ENCODE measurements at places on chromosomes 12 and 14.

DNA sequence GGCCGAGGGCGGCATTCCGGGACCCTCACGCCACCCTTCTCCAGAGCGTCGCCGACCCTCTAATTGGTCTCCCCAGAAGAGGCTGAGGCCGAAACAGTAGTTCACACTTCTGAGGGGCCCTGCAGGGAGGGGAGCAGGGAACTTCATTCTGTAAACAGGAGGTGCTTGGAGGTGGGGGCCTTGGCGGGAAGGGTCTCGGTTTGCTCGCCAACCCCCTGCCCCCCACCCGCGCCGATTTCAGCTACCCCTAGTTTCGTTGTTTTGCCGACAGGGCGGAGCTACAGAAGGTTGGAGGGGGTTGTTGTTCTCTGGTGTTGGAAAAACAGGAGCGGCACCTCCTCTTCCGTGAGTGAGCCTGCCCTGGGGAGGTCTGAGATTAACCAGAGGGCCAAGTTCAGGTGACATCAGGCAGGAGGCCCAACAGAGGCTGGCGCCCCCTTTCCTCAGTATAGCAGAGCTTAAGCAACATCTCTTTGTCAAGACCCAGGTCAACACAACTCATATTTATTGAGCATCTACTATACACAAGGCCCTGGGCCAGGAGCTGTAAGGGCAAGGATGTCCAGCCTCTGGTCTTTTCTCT lies 682 bp downstream of the ERBB3 start:
- DNase-seq: no peak

DNA sequence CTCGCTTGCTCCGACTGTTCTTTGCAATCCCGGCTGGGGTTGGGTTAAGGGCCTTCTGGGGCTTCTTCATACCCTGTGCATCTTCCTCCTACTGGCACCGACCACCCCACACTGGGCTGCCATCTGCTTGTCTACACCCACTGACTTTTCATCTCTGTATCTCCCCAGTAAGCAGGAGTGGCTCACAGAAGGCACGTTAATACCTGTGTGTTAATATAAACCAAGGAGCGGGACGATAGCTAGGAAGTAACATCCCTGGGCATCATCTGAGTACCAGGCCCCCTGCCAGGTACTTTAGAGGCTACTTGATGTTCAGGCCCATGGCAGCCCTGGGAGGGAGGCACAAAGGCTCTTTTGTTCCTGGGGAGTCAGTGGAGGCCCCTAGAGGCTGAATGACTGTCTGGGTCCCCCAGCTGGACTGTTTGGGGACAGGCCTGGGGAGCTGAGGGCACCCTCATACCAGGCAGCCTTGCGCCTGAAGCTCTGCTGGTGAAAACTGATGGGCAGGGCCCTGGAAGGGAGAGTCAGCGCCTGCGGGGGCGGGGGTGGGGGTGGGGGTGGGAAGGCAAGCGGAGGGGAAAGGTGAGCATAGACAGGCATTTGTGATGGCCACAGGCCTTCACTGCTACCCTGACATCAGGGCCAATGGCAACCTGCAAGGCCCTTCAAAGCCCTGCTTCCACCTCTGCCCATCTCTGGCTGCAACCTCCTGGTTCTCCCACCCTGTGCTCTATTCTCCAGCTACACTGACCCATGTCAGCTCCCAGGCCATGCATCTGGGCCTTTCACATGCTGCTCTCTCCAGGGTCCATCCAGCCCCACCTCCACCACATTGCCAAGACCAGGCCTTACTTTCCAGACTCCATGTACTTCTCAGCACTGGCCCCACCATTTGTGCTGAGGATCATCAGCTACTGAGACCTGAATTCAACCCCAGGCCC lies 34.2 kb upstream of the DEGS2 start:
- DNase-seq: no peak

- no peak for DNase-seq
These were observed 164.6 kb downstream of the MSRB3 start for GRCh38 chr12:65443038-65443437.

GRCh38 chr14:43735932-43736331 lies 771.2 kb downstream of the FSCB start:
- DNase-seq: no peak

GRCh38 chr12:114679942-114680341 lies 4.0 kb downstream of the TBX3 start:
- no peak for DNase-seq

GRCh38 chr12:48997719-48998496 lies 1.3 kb downstream of the DDN start:
- DNase-seq: no peak

DNA sequence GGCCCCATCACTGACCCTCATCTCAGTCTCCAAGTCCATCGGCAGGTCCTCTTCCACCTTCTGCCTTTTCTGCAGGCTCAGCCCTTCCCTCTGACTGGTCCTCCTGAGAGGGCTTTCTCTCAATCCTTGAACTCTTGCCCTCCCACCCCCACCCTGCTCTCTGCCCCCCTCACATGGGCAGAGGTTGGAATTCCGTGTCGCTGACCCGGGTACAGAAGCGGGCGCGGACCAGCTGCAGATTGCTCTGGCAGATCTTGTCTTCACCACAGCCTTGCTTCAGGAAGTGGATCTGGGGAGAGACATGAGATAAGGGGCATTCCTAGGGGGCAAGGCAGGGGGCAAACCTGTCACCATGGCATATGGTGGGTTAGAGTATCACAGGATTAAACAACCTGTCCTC lies 12.4 kb downstream of the ITGA7 start:
- no peak for DNase-seq

DNA sequence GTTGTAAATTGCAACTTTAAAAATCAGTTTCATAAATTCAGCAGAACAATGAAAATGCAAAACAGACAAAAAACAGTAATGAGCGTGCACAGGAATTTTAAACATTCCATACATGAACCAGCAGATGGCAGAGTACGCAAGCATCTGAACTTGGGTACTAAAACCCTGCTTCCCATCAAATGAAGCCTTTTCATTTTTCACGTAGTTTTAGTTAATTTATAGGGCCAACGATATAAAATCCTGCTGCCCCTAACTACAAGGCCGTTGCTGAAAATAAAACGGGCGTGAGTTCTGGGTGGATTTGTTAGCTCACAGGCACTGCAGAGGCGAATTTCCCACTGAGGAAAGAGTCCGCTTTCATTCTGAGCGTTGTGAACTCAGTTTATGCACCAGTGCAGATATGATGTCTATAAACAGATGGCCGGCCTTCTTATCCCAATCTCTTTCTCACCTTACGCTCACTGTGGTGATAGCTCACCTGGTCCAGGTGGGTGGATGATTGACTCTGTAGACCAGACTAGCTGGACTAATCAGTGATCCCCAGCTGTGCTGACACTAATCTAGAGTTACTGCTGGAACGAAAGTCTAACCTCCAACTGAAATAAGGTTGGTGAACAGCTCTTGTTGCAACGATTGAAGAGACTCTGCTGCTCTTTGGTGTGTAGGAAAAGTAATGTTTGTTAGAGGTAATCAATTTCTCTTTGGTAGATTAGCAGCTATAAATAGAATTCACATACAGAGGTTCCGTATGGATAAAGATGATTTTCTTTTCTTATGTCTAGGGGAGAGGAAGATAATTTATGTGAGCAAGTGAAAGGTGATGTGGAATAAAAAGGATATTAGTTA lies 89.2 kb downstream of the PDZRN4 start:
- DNase-seq: peak; percentile 74

DNA sequence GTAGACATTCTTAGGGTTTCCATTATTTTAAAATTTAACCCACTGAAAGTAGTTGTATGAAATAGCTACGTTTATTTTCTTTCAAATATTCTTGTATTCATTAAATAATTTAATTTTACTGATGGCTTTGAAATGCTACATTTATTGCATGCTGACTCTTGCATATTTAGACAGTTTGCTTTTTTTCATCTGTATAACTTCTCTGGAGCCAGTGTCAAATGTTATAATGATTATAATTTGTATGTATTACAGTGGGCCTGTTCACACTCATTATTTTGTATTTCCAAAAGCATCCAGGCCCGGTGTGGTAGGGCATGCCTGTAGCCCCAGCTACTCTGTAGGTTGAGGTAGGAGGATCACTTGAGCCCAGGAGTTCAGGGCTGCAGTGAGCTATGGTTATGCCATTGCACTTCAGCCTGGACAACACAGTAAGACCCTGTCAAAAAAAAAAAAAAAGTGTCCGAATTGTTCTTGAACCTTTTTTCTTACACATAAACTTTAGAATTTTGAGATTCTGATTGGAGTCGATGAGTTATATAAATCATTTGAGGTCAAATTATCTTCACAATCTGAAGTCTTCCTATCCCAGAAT lies 905 bp downstream of the ZNF84 start:
- DNase-seq: no peak

Measured in Kasumi-1 (cell line).